ENCODE measurements at places on chromosomes 11 and 22.

- DNase-seq = no peak
Measured at GRCh38 chr11:46047520-46047919, 73.7 kb downstream of the PHF21A start.

DNA sequence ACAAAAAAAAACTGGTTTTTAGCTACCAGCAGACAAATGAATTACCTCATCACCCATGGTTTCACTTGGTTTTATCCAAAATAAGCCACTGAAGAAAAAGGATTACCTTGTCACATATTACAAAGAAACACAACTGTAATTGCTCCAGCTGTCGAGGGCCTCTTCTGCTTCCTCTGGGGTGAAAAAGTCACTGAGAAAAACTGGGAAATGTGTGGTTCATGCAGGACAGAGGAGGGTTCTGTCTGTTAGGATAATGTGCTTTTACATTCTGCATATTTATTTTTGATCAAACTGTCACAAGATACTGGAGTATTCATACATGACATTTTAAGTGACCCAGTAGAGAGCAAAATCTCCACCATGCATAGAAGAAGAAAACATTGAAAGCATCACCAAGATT, 211.7 kb downstream of the NAV2 start:
- DNase-seq = no peak

DNA sequence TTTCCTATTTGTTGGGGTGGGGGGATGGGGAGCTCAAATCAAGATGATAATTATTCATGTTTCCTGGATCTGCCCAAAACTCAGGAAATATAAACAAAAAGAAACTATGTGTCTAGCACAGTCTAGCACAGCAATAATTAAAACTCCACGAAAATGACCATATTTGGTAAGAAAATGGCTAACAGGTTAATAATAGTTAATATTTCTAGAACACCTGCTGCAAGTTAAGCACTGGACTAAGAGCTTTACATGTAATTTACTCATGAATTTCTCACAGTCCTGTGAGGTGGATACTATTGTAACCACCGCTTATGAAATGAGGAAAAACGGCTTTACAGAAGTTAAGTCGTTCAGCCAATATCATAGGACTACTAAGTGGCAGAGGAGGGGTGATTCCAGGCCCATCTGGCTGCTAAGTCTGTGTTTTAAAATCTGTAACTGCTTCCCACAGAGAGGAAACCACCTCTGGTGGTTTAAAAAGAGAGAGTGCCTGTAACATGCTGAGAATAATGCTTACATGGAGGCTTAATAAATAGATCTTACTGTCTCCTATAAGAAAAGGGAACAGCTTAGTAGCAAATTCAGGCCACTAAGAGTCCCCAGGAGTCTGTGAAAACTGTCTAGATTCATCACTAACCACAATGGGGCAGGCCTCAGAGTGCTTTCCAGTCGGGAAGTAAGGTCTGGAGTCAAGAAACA, 11.0 kb upstream of the AMOTL1 start:
- DNase-seq = no peak

GRCh38 chr11:69708736-69709401, 5.0 kb upstream of the FGF19 start:
- no peak for DNase-seq

DNA sequence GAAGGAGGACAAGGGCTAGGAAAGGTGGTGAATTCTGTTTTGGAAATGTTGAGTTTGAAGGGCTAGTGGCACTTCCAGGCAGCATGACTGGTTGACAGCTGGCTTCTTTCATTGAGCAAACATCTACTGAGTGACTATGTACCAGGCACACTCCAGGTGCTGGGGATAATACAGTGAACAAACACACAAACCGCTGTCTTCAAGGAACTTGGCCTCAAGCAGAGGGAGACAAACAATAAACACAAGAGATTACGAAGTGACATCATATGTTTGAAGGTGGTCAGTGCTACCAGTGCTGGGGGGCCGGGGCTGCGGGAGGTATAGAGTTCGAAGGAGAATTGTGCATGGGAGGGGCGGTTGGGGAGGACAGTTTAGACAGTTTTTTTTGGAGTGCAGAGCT, 197.0 kb upstream of the SORL1-AS1 start:
- DNase-seq = no peak

GRCh38 chr11:43825217-43825816, 55.3 kb upstream of the ALKBH3 start:
- DNase-seq = no peak

- no peak for DNase-seq
Measured at GRCh38 chr22:19598054-19598855, 74.0 kb upstream of the CLDN5 start.

GRCh38 chr22:30048681-30049080, 31.6 kb upstream of the HORMAD2 start:
- no peak for DNase-seq

- DNase-seq = no peak
Measured at GRCh38 chr11:32107647-32108046, 16.8 kb downstream of the RCN1 start.

DNA sequence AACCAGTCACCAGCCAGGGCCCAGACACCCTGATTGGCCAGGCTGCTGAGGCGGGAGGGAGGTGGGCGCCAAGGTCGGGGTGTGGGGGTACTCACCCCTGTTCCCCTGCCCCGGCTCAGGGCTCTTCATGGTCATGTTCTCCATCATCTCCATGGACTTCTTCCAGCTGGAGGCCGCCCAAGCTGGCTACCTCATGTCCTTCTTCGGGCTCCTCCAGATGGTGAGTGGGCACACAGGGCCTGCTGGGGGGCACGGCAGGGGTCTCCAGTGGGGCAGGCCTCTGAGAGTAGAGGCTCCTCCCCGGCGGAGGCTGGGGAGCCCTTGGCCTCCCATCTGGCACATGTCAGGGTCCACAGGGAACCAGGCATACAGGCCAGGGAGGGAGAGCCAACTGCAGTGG, 10.0 kb downstream of the PHLDA2 start:
- peak; percentile 59 for DNase-seq

- no peak for DNase-seq
Measured at GRCh38 chr11:68206211-68206610, 6.9 kb downstream of the KMT5B start.

DNA sequence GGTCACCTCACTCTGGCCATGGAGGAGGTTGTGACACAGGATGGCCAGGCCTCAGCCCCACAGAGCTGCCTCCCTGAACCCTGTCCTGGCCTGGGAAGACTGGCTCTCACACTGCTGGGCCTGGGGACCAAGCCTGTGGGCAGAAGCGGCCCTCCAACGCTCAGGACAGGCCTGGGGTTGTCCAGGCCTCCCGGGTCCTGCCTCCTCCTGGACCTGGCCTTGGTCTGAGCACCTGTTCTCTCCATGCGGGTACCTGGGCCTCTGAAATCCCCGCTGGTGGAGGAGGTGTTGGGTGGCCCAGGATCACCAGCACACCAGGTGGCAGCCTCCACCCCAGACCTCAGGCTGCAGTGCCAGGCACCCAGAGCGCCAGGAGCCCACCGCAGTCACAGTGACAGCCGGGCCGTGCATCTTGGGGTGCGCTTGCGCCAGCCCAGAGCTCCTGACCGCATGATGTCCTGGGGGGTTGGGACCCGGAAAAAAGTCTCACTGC, 16.1 kb upstream of the PIM3 start:
- DNase-seq = no peak

DNA sequence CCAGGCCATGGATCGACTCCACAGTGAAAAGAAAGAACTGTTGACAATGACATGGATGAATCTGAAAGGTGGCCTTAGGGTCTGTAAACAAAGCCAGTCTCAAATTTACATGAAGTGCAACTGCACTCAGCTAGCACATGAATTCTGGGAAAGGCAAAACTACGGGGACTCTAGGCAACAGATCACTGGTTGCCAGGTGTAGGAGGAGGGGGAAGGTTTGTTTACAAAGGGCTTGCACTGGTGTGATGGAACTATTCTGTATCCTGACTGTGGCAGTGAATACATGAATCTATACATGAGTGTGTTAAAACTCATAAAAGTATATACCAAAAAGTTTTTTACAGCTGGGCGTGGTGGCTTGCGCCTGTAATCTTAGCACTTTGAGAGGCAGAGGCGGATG, 27.3 kb downstream of the ALX4 start:
- no peak for DNase-seq

DNA sequence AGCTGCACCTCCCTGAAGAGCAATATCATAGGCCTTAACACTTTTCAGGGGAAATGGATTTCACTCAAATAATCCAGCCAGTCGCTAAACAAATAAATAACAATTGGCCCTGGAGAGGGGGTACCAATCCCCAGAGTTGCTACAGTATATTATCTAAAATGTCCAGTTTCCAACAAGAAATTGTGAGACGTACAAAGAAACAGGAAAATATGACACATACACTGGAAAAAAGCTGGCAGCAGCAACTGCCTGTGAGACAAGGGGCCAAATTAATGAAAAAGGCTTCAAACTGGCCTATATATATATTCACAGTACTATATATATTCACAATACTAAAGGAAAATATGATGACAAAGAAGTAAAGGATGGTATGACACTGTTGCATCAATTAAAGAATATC, 4.0 kb downstream of the NF2 start:
- DNase-seq = no peak

- DNase-seq = no peak
Measured at GRCh38 chr22:27966168-27967064, 47.4 kb upstream of the PITPNB start.

- peak; percentile 98 for DNase-seq
Measured at GRCh38 chr11:68003846-68004550, at the start of gene UNC93B1. Gene UNC93B1, minus strand, starts transcription at chr11:68004097. Its CDS starts 54 bp downstream, at chr11:68004043.

DNA sequence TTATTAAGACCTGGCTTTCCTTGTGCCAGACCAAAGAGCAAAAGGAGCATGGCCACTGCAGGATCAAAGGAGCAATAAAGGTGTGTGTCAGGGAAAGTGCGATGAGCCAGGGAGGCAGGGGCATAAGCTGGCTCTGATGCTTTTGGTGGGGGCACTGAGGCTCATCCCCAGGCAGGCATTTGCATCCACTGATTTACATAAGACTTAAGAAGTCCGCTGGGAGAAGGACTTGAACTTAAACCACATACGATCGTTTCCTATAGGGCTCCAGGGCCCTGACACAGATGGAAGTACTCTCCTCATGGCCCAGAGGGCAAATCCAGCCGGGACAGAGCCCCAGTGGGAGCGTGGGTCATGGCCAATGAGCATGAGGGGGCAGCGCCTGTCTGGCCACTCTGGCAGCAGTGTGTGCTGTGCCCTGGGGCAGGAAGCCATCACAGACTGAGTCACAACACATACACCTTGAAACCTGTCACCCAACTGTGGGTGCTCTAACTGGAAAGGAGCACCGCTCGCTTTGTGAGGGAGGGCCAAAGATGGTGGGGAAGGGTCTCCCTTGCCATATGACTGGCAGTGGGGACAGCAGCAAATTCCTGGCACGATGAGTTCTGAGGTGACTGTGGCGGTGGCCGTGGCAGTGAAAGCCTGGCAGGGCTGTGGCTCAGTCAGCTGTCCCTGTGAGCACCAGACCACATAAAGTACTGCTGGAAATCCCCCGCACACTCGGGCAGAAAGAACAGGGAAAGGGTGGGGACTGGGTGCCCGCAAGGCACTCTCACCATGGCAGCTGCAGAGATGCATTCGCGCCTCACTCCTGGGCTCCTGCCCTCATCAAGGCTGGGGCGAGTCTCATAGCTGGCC, 79.4 kb upstream of the LMO1 start:
- no peak for DNase-seq

DNA sequence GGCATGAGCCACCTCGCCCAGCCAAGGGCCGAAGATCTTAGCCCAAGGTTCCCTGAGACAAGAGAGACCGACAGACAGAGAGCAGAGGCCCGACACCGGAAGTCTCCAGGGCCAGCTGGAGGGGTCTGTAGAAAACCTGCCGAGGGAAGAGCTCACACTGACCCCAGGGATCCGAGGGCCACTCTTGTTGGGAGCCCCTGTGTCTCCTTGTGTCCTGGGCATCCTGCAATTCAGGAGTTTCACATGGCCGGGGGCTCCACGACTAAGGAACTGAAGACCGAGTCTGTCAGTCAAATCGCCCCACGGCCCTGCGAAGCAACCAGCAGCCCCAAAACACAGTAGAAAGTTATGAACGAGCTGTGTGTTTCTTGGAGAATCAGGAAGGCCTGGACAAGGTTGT, 1482.0 kb downstream of the BRD1 start:
- DNase-seq = no peak

DNA sequence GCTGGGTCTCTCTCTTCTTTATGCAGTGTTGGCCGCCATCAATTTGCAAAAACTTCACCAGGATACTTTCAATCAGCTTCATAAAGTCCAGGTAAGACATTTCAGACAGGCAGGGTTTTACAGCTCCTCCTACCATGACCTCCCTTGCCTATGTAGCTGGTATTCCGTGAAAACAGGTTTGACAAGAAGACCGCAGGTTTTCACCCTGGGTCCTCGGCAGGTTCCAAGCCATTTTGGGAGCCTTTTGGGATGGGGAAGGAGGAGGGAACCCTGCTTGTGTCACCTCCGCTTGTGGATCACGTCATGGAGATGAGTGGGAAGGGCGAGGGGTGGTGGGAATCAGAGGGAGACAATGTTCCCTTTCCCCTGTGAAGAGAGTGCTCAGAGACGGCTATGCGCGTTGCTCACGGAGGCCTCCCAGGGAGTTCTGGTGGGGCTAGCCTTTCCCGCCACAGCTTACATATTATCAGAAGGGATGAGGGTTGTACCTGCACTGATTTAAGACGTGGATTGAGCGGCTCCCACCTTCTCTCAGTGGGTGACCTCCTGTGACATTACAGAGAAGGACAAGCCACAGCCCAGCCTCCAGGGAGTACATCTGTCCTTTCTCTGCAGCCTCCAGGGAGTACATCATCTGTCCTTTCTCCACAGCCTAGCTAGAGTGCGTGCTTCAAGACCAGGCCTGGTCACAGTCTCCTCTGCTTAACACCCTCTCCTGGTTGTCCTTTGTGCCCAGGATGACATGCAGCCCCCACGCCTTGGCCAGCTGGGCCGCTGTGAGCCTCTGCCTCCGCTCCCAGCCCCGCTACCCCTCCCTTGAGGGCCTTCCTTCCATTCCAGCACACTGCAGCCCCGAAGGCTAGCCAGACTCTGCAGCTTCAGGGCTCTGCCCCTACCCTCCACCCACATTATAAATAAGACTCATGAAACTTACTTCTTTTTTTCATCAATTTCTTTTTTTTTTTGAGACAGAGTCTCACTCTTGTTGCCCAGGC, 17.2 kb downstream of the GLB1L3 start:
- no peak for DNase-seq

GRCh38 chr11:118438314-118438931, 2.1 kb downstream of the KMT2A start:
- peak; percentile 69 for DNase-seq

- no peak for DNase-seq
Measured at GRCh38 chr11:19790831-19791552, 78.4 kb downstream of the NAV2 start.

GRCh38 chr11:28701760-28702449, 593.7 kb downstream of the METTL15 start:
- no peak for DNase-seq
